Mammary microvascular endothelial cell (primary cell): ENCODE measurements at places on chromosomes 2 and 18. TPM values are rescaled to one million over a fixed set of nuclear protein-coding genes. Genes with fewer than 3 reads are reported as not detected.

PRKCE gene
- 98.2 and 105 TPM in 2 replicates for total RNA-seq

TYW5 gene
- total RNA-seq: 2.8 and 4.2 TPM in 2 replicates

ACADL gene
- total RNA-seq: not detected in 2 replicates

C2orf69 gene
- total RNA-seq: 13.3 and 14.1 TPM in 2 replicates

SLC11A1 gene
- total RNA-seq: under 0.01 and 0.05 TPM in 2 replicates

ACMSD gene
- not detected in 2 replicates for total RNA-seq

CPS1 gene
- total RNA-seq: 1.3 and 1.5 TPM in 2 replicates

CTAGE1 gene
- total RNA-seq: not detected in 2 replicates

CD8B gene
- total RNA-seq: not detected in 2 replicates

LRP2 gene
- not detected in 2 replicates for total RNA-seq

KCNF1 gene
- total RNA-seq: 0.20 and 0.33 TPM in 2 replicates

RAPH1 gene
- total RNA-seq: 17.1 and 28.6 TPM in 2 replicates

SLC9A4 gene
- total RNA-seq: not detected in 2 replicates

MATN3 gene
- total RNA-seq: 4.0 and 4.1 TPM in 2 replicates

LRPPRC gene
- 47.4 and 56.6 TPM in 2 replicates for total RNA-seq

LYPD6B gene
- total RNA-seq: not detected in 2 replicates

ARHGAP15 gene
- total RNA-seq: not detected in 2 replicates

USP14 gene
- 24.6 and 27.2 TPM in 2 replicates for total RNA-seq

L3MBTL4 gene
- 1.00 and 2.9 TPM in 2 replicates for total RNA-seq

DNAH6 gene
- under 0.01 and 0.05 TPM in 2 replicates for total RNA-seq

CNGA3 gene
- total RNA-seq: 0.05 TPM in 1 of 2 replicates, not detected in the other

SOWAHC gene
- total RNA-seq: 3.6 and 5.3 TPM in 2 replicates

CYP26B1 gene
- 18.0 and 19.7 TPM in 2 replicates for total RNA-seq

ASXL3 gene
- not detected in 2 replicates for total RNA-seq

CGREF1 gene
- 1.5 and 3.5 TPM in 2 replicates for total RNA-seq

RELCH gene
- total RNA-seq: 17.4 and 19.1 TPM in 2 replicates

PNPT1 gene
- 26.1 and 32.4 TPM in 2 replicates for total RNA-seq

TACR1 gene
- not detected in 2 replicates for total RNA-seq

GAREM2 gene
- 0.20 and 0.25 TPM in 2 replicates for total RNA-seq

CCDC74A gene
- 6.6 and 9.9 TPM in 2 replicates for total RNA-seq

EMILIN1 gene
- total RNA-seq: 7.2 and 11.9 TPM in 2 replicates

CRYGC gene
- not detected in 2 replicates for total RNA-seq

RAPGEF4 gene
- 7.2 and 12.8 TPM in 2 replicates for total RNA-seq

PLA2R1 gene
- 4.9 and 6.4 TPM in 2 replicates for total RNA-seq

FEV gene
- total RNA-seq: not detected in 2 replicates

SLC39A6 gene
- 8.1 and 8.3 TPM in 2 replicates for total RNA-seq

REV1 gene
- 10.6 and 17.1 TPM in 2 replicates for total RNA-seq

FNDC4 gene
- total RNA-seq: 15.9 and 20.3 TPM in 2 replicates

AFF3 gene
- total RNA-seq: 0.49 and 0.80 TPM in 2 replicates

TRIB2 gene
- total RNA-seq: 25.7 and 26.7 TPM in 2 replicates

ONECUT2 gene
- under 0.01 TPM in 1 of 2 replicates, not detected in the other for total RNA-seq

ASB18 gene
- not detected in 2 replicates for total RNA-seq

HSPD1 gene
- total RNA-seq: 195 and 227 TPM in 2 replicates

ACTR3 gene
- 330 and 338 TPM in 2 replicates for total RNA-seq

RNF125 gene
- total RNA-seq: 3.5 and 4.0 TPM in 2 replicates

EFHD1 gene
- 0.20 TPM in 1 of 2 replicates, not detected in the other for total RNA-seq

LIMS4 gene
- total RNA-seq: 4.9 and 6.3 TPM in 2 replicates

GPR39 gene
- 0.07 and 0.10 TPM in 2 replicates for total RNA-seq

WDR12 gene
- 22.8 and 30.5 TPM in 2 replicates for total RNA-seq

UPP2 gene
- not detected in 2 replicates for total RNA-seq

CHRNA1 gene
- 0.07 and 0.10 TPM in 2 replicates for total RNA-seq

OTX1 gene
- 0.10 TPM in 1 of 2 replicates, not detected in the other for total RNA-seq

EPHA4 gene
- 19.7 and 23.3 TPM in 2 replicates for total RNA-seq

IL18R1 gene
- 1.00 and 1.3 TPM in 2 replicates for total RNA-seq

SERPINB11 gene
- total RNA-seq: not detected in 2 replicates

TRIM43 gene
- total RNA-seq: not detected in 2 replicates

KATNAL2 gene
- total RNA-seq: 0.54 and 2.2 TPM in 2 replicates

TIMM21 gene
- 47.1 and 51.3 TPM in 2 replicates for total RNA-seq
